ENCODE measurements at places on chromosomes 2 and 18. TPM values are rescaled to one million over a fixed set of nuclear protein-coding genes. Genes with fewer than 3 reads are reported as not detected.

The INPP5D gene
- total RNA-seq, result 12.2 TPM

The SCG2 gene
- 1.7 TPM for total RNA-seq

The SERPINB13 gene
- not detected for total RNA-seq

The ANKRD62 gene
- total RNA-seq, result not detected

The B3GNT7 gene
- total RNA-seq, result 3.7 TPM

The TDRD15 gene
- not detected for total RNA-seq

The CDH19 gene
- 36.0 TPM for total RNA-seq

The CAVIN2 gene
- 139 TPM for total RNA-seq

The CXCR1 gene
- total RNA-seq, result not detected

The RNF125 gene
- total RNA-seq, result 5.2 TPM

The GCG gene
- total RNA-seq, result not detected

The SNED1 gene
- 7.3 TPM for total RNA-seq

The KIAA2012 gene
- total RNA-seq, result not detected

The GBX2 gene
- total RNA-seq, result not detected

The UGP2 gene
- total RNA-seq, result 182 TPM

The HRH4 gene
- 0.50 TPM for total RNA-seq

The CD8A gene
- total RNA-seq, result 1.0 TPM

The TTC39C gene
- total RNA-seq, result 34.5 TPM

All from esophagus muscularis mucosa (tissue), 4 donors.